ENCODE measurements at places on chromosomes 6 and 20. TPM values are rescaled to one million over a fixed set of nuclear protein-coding genes. Genes with fewer than 3 reads are reported as not detected.

GRCh38 chr6:92109956-92110355 is 1309.4 kb downstream of the EPHA7 start:
- H3K4me1 ChIP-seq: no peaks in the 10 kb centered on the region
- peak overlapping the region; percentile 74 for H3K27ac ChIP-seq
- no peak for DNase-seq

DNA sequence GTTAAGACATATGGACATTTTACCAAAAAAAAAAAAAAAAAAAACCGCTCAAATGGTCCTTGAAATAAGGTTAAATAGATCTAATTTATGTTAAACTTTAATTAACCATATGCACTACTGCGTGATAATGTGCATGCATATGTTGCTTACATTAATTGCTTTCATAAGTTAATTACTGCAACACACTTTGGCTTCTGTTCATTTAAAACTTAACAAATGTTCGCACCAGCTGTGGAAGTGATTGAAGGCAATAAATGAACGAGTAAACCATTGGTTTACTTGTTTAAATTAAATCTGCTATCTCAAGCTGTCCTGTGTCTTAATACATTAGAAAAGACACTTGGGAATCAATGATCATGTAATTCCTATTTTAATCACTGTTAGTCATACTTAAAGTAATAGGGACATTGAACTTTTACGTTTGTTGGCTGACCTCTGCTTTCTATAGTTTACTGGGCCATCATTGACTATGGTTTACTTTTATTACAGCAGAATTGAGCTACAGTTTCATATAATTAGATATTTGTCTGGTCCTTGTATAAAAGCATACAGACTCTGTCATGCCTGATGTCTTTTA is 294.7 kb downstream of the KHDC1L start:
- H3K36me3 ChIP-seq: no peaks in the 10 kb centered on the region
- H3K27me3 ChIP-seq: no peaks in the 10 kb centered on the region
- DNase-seq: no peak
- H3K4me1 ChIP-seq: no peaks in the 10 kb centered on the region
- H3K4me3 ChIP-seq: no peak overlapping the region
- H3K27ac ChIP-seq: no peak overlapping the region

DNA sequence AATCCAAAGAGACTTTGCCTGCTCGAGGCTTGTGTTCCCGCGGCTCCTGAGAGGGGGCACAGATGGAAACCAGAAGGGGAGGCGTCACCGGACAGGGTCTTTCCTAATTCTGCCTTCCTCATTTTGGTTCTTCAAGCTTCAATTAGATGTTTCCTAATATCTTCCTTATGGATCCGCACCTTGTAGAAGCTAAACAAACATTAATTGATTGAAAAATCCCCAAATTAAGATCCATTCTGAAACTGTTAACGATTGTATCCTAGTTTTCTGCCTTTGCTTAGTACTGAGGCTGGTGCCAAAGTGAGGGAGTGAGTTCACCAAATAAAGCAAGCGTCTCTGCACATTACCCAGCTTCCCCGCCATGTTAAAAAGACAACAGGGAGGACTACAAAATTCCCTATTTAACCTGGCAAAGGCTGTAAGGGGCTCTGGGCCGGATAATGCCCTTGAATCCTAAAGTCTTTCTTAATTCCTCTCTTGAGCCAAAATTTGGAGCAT is 123.2 kb downstream of the GPX5 start:
- DNase-seq: no peak
- no peaks in the 10 kb centered on the region for H3K4me1 ChIP-seq
- no peaks in the 10 kb centered on the region for H3K27me3 ChIP-seq
- H3K36me3 ChIP-seq: no peaks in the 10 kb centered on the region

DNA sequence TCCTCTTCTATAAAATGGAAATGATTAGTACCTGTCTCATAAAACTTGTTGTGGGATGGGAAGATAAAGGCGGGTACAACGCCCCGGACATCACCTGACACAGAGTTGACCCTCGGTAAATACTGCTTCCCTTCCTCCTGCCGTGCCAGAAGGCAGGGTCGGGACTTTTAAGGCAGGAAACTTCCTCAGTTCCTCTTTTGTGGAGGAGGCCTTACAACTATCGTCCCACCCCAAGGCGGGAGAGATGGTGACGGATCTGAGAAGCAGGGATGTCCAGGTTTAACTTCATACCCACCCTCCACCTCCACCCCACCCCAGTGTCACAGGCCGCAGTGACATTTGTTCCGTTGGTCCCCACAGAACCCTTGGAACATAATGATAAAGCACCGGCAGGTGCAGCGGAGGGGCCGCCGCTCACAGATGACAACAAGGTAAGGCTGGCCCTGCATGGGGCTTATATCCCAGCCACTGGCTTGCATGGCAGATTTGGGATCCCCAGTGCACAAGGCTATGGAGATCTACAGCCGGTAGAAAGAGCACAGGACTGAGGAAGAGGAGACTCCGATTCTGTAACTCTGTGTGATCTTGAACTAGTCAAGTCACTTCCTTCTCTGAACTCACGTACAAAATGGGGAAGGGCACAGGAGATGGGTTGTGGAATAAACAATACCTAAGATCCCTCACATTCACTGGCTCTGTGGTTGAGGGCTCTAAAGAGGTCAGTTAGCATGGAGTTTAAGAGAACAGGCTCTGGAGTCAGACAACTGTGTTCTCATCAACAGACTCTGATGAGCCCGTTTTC is 764 bp downstream of the DNTTIP1 start:
- DNase-seq: no peak
- peak overlapping the region; percentile 89 for H3K27ac ChIP-seq
- H3K4me1 ChIP-seq: peaks cover 7% of the 10 kb centered on the region
- H3K27me3 ChIP-seq: no peaks in the 10 kb centered on the region
- no peaks in the 10 kb centered on the region for H3K36me3 ChIP-seq
- H3K4me3 ChIP-seq: peak overlapping the region; percentile 78

GRCh38 chr6:26521600-26522391 is 16.4 kb upstream of the HMGN4 start:
- DNase-seq: peak; percentile 89
- H3K4me1 ChIP-seq: peaks cover 4% of the 10 kb centered on the region
- peak overlapping the region; percentile 57 for H3K4me3 ChIP-seq
- no peaks in the 10 kb centered on the region for H3K36me3 ChIP-seq
- H3K27ac ChIP-seq: peak overlapping the region; percentile 99

- H3K4me3 ChIP-seq: no peak overlapping the region
- H3K27ac ChIP-seq: no peak overlapping the region
- no peaks in the 10 kb centered on the region for H3K4me1 ChIP-seq
- no peaks in the 10 kb centered on the region for H3K36me3 ChIP-seq
- no peak for DNase-seq
Observed at GRCh38 chr6:133055441-133055966, 185.7 kb upstream of the EYA4 start.

DNA sequence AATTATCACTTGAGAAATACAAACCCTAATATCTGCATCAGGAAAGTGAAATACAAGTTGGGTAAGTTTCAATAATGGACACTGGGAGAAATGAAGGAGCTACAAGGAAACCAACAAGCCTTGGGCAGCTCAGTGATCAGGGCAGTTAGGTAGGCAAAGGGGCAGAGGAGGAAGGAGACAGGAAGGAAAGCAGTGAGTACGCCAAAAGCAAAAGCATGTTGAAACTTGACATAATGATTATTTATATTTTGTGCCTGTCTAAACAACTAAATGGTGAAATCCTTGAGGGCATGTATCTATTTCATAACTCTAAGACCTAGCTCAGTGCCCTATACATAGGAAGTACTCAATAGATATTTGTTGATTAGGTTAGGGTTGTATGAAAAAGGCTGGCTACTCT is 23.3 kb downstream of the PXT1 start:
- H3K4me3 ChIP-seq: no peak overlapping the region
- no peaks in the 10 kb centered on the region for H3K36me3 ChIP-seq
- no peak for DNase-seq
- no peaks in the 10 kb centered on the region for H3K4me1 ChIP-seq

DNA sequence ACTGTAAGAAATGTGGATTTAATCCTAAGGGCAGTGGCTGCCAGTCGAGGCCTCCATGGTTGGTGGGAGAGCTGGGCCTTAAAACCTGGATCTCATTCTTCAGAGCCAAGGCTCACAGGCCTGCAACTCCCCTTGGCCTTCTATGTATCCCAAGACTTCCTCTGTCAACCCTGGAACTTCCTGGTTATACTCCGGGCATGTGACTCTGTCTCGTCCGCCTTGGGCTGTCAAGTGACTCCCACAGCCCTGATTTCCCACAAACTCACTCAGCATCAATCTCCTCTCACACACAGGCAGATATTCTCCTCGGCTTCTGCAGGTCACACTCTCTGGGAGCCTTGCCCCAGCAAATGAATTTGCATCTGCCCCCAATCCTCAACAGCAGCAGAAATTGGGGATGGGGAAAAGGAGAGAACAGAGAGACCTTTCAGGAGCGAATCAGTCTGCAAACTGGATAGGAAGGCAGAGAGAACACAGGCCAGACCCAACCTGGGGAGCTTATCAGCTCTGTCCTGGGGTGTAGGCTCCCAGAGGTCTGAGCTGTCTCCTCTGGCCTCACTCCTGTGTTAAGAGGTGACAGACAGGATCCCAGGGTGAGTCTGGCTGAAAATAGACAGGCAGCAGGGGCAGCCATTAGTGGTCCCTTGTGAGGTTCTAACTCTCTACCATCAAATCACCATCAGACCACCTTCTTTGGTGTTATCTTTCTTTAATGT is 30.4 kb upstream of the PREX1 start:
- no peak overlapping the region for H3K4me3 ChIP-seq
- no peak for DNase-seq
- H3K36me3 ChIP-seq: no peaks in the 10 kb centered on the region
- H3K27ac ChIP-seq: no peak overlapping the region

- H3K27ac ChIP-seq: no peak overlapping the region
- H3K4me3 ChIP-seq: no peak overlapping the region
- no peaks in the 10 kb centered on the region for H3K4me1 ChIP-seq
- no peaks in the 10 kb centered on the region for H3K27me3 ChIP-seq
Observed at GRCh38 chr6:72525821-72526510, 95.9 kb upstream of the KCNQ5 start.

GRCh38 chr6:163751032-163751525 is 336.6 kb downstream of the QKI start:
- H3K27ac ChIP-seq: no peak overlapping the region
- DNase-seq: no peak
- no peaks in the 10 kb centered on the region for H3K4me1 ChIP-seq
- H3K36me3 ChIP-seq: no peaks in the 10 kb centered on the region
- H3K27me3 ChIP-seq: no peaks in the 10 kb centered on the region

DNA sequence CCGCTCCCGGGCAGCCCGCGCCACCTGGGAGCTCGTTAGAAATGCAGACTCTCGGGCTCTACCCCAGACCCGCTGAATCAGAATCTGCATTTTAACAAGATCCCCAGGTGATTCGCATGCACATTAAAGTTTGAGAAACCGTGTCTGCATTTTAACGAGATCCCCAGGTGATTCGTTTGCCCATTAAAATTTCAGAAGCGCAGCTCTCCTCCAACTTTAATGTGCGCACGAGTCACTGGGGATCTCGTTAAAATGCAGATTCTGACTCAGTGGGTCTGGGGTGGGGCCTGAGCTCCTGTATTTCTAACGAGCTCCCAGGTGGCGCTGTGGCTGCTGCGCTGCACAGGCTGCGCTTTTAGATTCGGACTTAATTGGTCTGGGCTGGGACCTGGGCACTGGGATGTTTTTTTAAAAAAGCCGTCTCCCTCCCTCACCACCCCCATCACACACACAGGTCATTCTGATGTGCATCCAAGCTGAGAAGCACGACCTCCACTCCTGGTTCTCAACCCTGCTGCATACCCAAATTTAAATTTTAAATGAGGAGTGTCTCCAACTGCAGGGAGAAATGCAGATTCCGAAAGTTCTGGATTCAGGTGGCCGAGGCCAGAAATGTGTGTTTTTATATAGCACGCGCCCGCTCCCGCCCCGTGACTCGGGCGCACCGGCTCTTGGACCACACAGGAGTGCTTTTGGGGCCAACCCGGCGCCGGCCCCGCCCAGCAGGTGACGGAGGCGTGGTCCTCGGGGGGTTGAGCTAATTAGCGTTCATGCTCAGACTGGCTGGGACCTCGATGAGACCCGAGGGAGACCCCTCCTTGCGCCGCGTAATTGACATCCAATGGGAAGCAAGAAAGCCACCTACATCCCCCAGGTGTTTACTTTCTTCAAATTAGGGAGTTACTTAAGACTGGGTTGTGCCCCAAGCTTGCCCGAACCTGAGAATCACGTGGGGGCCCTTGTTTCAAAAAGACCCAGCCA is 85.8 kb downstream of the ZFP64 start:
- DNase-seq: peak; percentile 36
- H3K4me1 ChIP-seq: peaks cover 22% of the 10 kb centered on the region
- H3K36me3 ChIP-seq: no peaks in the 10 kb centered on the region

- H3K36me3 ChIP-seq: no peaks in the 10 kb centered on the region
- no peaks in the 10 kb centered on the region for H3K27me3 ChIP-seq
Observed at GRCh38 chr20:10381477-10381876, 52.5 kb downstream of the MKKS start.

- H3K27ac ChIP-seq: no peak overlapping the region
- no peaks in the 10 kb centered on the region for H3K27me3 ChIP-seq
- no peaks in the 10 kb centered on the region for H3K4me1 ChIP-seq
- H3K4me3 ChIP-seq: no peak overlapping the region
- no peaks in the 10 kb centered on the region for H3K36me3 ChIP-seq
- no peak for DNase-seq
Observed at GRCh38 chr6:4413073-4413472, 277.7 kb upstream of the ECI2 start.

- no peaks in the 10 kb centered on the region for H3K27me3 ChIP-seq
- H3K27ac ChIP-seq: no peak overlapping the region
- no peak overlapping the region for H3K4me3 ChIP-seq
- DNase-seq: no peak
Observed at GRCh38 chr6:31285982-31286381, 14.1 kb upstream of the HLA-C start.

- H3K36me3 ChIP-seq: no peaks in the 10 kb centered on the region
- no peak for DNase-seq
- no peaks in the 10 kb centered on the region for H3K27me3 ChIP-seq
- peak overlapping the region; percentile 62 for H3K27ac ChIP-seq
- H3K4me1 ChIP-seq: peaks cover 13% of the 10 kb centered on the region
Observed at GRCh38 chr20:16575390-16576140, 2.3 kb upstream of the KIF16B start.

GRCh38 chr20:62832951-62833391 is 16.1 kb downstream of the COL9A3 start:
- H3K4me1 ChIP-seq: peaks cover 8% of the 10 kb centered on the region
- DNase-seq: no peak
- no peak overlapping the region for H3K4me3 ChIP-seq

DNA sequence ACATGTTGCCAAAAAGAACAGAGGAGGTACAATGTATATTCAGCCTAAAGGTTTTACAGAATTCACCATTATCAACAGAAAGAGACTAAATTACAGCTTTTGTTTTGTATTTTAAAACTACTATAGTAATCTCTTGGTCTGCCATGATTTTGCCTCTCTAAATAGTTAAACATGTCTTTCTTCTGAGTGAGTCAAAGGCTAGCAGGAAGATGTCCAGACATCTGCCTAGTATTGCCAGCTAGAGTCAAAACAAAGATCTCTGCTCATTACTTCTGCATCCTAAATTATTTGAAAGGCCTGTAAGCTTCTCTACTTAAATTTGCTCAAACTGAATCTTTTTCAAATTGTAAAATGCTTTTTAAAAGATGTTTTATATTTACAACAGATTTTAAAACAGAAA is 8.8 kb downstream of the ASF1A start:
- no peaks in the 10 kb centered on the region for H3K27me3 ChIP-seq
- H3K4me1 ChIP-seq: peaks cover 13% of the 10 kb centered on the region
- DNase-seq: no peak
- H3K4me3 ChIP-seq: no peak overlapping the region

ENPP5 gene
- polyA plus RNA-seq: 6.7 TPM

UBE2C gene
- 49.0 TPM for polyA plus RNA-seq

WFDC12 gene
- polyA plus RNA-seq: not detected

OR2H1 gene
- not detected for polyA plus RNA-seq

GSTA3 gene
- not detected for polyA plus RNA-seq

KIFC1 gene
- 6.6 TPM for polyA plus RNA-seq

SLC24A3 gene
- polyA plus RNA-seq: 1.3 TPM

FOXC1 gene
- 1.1 TPM for polyA plus RNA-seq
